ENCODE measurements at places on chromosomes 7 and 10.
A peak's percentile ranks its signal among the peaks of the same experiment; 100 is the strongest.

DNA sequence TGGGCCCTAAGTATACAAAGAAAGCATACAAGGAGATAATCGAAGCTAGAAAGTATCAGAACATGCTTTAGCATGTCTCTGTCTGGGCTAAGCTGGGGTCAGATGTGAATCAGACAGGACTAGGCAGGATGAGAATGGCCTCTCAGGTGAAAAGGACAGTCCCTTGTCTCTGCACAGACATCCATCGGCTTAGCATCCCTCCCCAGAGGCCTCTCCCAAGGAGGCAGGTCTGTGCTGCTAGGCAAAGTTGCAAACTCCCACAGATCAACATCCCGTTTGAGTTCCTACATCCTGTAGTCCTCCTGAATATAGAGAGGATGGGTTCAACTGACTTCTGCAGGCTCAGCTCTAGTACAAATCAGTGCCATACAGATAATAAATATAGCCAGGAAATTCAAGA lies 24.5 kb downstream of the CHST15 start:
- no peak for DNase-seq

DNA sequence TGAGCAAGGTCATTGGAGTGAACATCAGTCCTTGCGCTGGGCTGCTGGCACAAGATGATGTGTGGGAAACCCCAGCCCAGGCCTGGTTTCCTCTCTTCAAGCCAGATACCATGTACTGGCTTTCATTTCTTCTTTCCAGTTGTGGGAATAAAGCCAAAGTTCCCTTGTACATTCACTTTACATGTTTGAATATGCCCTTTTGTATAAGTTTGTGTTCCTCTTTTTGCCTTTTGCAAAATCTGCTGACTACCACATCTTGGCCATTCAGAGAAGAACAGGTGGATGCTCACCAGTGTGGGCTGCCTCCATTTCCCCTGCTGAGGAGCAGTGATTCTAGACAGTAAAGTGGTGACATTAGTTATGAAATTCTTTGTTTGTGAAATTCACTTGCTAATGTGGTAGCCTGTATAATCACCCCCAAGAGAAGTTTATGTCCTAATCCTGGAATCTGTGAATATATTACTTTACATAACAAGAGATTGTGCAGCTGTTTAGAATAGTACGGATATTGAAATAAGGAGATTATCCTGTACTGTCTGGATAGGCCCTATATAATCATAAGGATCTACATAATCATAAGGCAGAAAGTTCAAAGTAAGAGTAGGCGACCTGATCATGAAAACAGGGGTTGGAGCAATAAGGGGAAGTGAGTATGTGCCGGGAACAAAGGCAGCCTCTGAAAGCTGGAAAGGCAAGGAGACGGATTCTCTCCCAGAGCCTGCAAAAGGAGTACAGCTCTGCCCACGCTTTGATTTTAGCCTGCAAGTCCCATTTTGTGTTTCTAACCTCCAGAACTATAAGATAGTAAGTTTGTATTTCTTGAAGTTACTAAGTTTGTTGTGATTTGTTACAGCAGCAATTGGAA lies 18.8 kb upstream of the AOAH start:
- no peak for DNase-seq

GRCh38 chr7:94022550-94022949 lies 18.4 kb upstream of the BET1 start:
- DNase-seq, result no peak

DNA sequence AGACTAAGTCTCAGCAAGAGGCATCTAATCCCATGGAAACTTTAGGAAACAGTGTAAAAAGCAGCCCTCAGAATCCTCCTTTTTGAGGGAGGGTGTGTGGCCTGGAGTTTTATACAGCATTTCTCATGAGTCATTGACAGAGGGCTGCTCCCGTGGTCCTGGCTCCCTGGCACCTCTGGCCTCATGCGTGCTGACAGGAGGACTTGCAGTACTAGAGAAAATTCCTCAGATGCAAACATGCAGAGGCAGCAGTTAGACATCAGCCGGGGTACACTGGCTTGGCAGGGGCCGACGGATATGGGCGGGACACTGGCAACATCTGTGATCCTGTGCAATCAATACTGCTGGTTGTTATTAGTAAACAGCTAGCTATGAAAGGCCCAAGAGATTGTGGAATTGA lies 925.1 kb upstream of the CELF2 start:
- DNase-seq, result peak; percentile 6

DNA sequence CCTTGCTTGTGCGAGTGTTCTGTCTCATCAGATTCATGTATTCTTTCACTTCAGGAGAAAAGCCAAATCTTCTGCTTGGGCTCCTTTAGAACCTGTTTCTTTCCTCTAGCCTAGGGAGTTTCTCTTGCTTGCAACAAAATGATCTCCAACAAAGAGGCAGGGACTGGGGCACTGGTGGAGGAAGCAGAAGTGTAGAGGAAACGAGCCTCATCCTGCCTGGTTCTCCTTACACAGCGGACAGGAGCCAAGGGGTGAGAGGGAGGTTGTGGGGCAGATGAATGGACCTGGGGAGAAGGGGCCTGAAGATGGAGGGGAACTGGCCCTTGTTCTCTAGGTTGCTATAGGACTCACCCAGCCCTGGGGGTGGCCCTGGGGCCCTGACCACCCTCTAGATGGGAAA lies 141.1 kb downstream of the PKD1L1 start:
- no peak for DNase-seq

GRCh38 chr10:45581216-45581549 lies 91.4 kb downstream of the ZFAND4 start:
- DNase-seq, result no peak

- DNase-seq, result no peak
These were observed 17.2 kb upstream of the FGFR2 start for GRCh38 chr10:121615435-121615793.

- DNase-seq, result no peak
These were observed 33.3 kb upstream of the TM9SF3 start for GRCh38 chr10:96619796-96620773.

GRCh38 chr7:157139111-157139809 lies 534 bp downstream of the UBE3C start:
- DNase-seq, result no peak

DNA sequence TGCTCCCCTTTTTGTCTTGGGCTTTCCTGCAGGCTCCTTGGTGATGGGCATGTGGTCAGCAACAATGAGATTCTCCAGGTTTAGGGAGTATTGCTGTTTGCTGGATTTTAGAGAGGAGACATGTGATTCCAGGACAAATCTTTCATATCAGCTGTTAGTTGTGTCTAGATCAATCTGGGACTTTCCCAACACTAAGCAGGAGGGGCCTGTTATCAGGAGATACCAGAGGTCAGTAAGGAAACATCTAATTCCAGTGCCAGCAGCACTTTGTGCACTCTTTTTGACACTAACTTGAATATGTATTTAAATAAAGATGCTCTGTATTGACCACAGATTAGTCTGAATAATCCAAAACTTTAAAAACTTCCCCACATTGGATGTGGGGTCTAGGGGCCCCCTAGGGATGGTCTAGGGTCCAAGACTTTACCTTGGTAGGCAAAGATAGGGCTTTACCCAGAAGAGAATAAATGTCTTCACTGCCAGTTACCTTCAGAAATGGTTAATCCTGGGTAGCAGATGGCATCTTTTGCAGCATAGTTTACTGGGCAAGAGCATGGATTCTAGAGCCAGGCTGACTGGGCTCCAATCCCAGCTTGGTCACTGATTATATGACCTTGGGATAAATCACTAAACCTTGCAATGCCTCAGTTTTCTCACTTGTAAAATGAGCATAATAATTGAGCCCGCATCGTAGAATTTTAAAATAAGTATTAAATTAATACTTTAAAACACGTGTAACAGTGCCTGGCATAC lies 6.4 kb upstream of the FIGNL1 start:
- no peak for DNase-seq

- DNase-seq, result no peak
These were observed 12.4 kb upstream of the ZMIZ1 start for GRCh38 chr10:79056361-79056735.

GRCh38 chr10:12337453-12338372 lies 11.6 kb upstream of the CAMK1D start:
- DNase-seq, result peak; percentile 68
